ENCODE measurements at places on chromosomes 5 and 9.
A peak's percentile ranks its signal among the peaks of the same experiment; 100 is the strongest.

DNA sequence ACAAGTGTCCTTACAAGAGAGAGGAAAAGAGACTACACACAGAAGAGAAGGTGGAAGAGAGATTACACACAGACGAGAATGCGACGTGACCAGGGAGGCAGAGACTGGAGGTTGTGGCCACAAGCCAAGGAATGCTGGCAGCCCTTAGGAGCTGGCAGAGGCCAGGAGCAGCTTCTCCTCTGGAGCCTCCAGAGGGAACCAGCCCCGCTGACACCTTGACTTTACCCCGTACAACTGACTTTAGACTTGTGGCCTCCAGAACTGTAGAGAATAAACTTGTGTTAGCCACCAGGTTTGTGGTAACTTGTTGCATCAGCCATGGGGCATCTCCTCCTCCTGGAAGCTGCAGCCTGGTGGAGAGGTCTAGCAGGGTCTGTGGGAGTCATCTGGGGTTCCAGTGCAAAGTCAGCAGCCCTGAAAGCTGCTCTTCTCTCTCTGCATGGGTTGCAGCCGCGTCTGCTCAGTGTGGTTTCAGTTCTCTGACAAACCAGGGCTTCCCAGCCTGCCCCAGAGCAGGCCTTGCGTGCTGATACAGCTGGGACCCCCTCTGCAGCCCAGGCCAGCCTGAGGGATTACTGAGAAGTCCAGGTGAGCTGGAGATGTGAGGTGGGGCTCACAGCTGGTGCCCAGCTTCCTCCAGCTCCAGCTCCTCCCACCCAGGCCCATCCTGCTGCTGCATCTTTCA, 30.8 kb upstream of the CNOT6 start:
- no peaks in the 10 kb centered on the region for H3K4me1 ChIP-seq
- H3K4me3 ChIP-seq = no peak overlapping the region
- H3K27me3 ChIP-seq = no peaks in the 10 kb centered on the region
- H3K27ac ChIP-seq = no peak overlapping the region
- H3K36me3 ChIP-seq = no peaks in the 10 kb centered on the region

DNA sequence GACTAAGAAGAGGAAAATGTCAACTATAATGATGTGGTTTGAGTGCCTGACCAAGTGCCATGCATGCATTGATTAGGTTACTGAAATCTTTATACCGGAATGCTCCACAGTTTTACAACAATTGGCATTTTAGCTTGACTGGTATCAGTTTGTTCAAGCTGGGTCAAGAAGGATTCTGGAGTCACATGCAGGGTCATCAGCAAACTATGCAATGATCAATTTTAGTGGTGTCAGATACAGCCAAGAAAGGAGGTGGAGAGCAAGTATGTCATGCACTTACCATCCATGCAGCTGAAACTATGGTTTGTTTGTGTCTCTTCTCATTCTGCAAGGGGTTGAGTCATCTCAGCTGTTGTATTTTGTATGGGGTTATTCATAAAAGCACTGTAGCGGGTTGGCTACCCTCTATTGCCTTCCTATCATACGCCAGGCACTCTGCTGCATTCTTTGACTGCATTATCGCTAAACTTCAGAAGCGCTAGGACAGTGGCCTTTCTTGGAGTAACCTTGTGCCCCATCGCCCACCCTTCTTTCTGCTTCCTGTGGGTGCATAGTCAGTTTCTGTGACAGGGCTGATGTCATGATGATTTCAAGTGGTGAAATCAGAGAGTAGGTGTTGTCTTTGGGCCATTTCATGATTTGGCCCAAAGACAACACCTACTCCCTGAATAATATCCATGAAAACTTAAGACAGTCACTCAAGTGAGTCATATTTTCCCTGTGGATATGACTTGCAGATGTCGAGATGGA, 145.4 kb downstream of the MTX3 start:
- H3K27ac ChIP-seq = no peak overlapping the region
- no peak overlapping the region for H3K4me3 ChIP-seq
- H3K27me3 ChIP-seq = peaks cover under 1% of the 10 kb centered on the region
- H3K36me3 ChIP-seq = no peaks in the 10 kb centered on the region

DNA sequence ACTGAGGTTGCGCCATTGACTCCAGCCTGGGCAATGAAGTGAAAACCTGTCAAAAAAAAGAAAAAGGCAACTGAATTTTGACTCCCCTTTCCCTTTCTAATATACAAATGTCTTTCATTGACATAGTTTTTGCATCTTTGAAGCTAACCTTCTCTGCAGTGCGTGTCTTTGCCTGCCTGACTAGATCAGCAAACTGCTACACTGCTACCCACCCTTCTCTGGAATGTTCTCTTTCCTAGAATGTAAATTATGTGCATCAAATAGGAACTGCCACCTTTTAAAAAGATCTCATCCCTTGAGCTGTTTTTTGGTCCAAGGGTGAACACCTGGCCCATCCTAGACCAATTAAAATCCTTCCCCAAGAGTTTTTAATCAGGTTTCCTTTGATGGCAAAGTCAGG, 127.6 kb downstream of the SLC28A3 start:
- H3K27me3 ChIP-seq = no peaks in the 10 kb centered on the region
- no peak overlapping the region for H3K4me3 ChIP-seq
- peaks cover under 1% of the 10 kb centered on the region for H3K4me1 ChIP-seq
- H3K27ac ChIP-seq = no peak overlapping the region
- DNase-seq = no peak

GRCh38 chr5:9245071-9245470, 300.8 kb downstream of the SEMA5A start:
- no peaks in the 10 kb centered on the region for H3K27me3 ChIP-seq
- DNase-seq = no peak
- H3K27ac ChIP-seq = peak overlapping the region; percentile 78
- peaks cover 36% of the 10 kb centered on the region for H3K4me1 ChIP-seq
- H3K36me3 ChIP-seq = peaks cover 4% of the 10 kb centered on the region

GRCh38 chr5:140273401-140273877, 29.5 kb downstream of the PFDN1 start:
- H3K36me3 ChIP-seq = peaks cover 13% of the 10 kb centered on the region
- H3K4me3 ChIP-seq = no peak overlapping the region
- H3K27me3 ChIP-seq = no peaks in the 10 kb centered on the region
- DNase-seq = no peak
- H3K27ac ChIP-seq = no peak overlapping the region

DNA sequence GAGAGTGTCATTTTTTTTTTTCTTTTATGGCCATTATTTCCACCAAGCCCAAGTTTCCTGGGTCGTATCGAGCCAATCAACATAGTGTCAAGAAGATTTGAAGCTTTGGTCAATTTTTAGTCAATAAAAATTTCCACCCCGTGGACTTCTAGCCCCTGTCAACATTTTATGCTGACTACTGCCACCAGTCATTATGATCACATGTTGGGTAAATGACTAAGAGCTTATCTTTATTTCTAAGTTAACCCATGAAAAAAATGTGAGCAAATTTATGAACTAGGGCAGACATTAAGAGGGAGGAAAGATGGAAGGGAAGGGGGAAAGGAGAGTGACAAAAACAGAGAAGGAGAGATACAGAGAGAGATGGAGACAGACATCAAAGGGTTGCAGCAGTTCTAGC, 143.5 kb upstream of the ALDH1B1 start:
- DNase-seq = no peak
- no peak overlapping the region for H3K27ac ChIP-seq
- peaks cover 1% of the 10 kb centered on the region for H3K4me1 ChIP-seq
- no peaks in the 10 kb centered on the region for H3K36me3 ChIP-seq
- no peaks in the 10 kb centered on the region for H3K27me3 ChIP-seq

GRCh38 chr5:56160723-56161438, 72.2 kb downstream of the ANKRD55 start:
- H3K27me3 ChIP-seq = no peaks in the 10 kb centered on the region
- no peaks in the 10 kb centered on the region for H3K36me3 ChIP-seq
- H3K4me1 ChIP-seq = peaks cover 55% of the 10 kb centered on the region

Data from neural crest cell (in vitro differentiated cells).